ENCODE measurements at places on chromosomes 3 and 15.

DNA sequence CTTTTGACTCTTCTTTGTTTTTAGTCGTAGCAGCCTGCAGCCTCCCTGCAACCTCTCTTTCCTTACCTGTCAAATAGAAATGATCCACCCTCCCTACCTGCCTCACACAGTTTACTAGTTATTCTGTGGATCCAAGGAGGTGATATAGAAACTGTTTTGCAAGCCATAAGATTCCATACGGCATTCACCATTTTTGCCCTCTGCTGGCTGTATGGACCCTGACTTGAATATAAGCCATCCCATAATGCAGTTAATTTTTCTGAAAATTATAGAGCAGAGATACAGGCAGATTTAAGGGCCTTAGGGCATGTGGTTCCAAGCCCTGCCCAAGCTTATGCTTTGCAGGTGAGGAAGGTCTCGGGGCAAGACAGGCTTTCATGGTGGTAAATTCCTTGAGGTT lies 63.8 kb downstream of the CPN2 start:
- no peak overlapping the region for H3K4me3 ChIP-seq
- no peak overlapping the region for H3K27ac ChIP-seq
- no peaks in the 10 kb centered on the region for H3K27me3 ChIP-seq
- H3K4me1 ChIP-seq: peaks cover 14% of the 10 kb centered on the region
- no peaks in the 10 kb centered on the region for H3K36me3 ChIP-seq

- H3K4me3 ChIP-seq: no peak overlapping the region
- DNase-seq: no peak
- no peaks in the 10 kb centered on the region for H3K27me3 ChIP-seq
- peaks cover 9% of the 10 kb centered on the region for H3K4me1 ChIP-seq
Measured at GRCh38 chr15:39585871-39586301, 5.0 kb downstream of the THBS1 start.

GRCh38 chr3:170426240-170426797 lies 7.7 kb downstream of the CLDN11 start:
- H3K4me1 ChIP-seq: peaks cover 2% of the 10 kb centered on the region
- DNase-seq: no peak
- H3K4me3 ChIP-seq: no peak overlapping the region
- H3K27me3 ChIP-seq: no peaks in the 10 kb centered on the region
- no peak overlapping the region for H3K27ac ChIP-seq

DNA sequence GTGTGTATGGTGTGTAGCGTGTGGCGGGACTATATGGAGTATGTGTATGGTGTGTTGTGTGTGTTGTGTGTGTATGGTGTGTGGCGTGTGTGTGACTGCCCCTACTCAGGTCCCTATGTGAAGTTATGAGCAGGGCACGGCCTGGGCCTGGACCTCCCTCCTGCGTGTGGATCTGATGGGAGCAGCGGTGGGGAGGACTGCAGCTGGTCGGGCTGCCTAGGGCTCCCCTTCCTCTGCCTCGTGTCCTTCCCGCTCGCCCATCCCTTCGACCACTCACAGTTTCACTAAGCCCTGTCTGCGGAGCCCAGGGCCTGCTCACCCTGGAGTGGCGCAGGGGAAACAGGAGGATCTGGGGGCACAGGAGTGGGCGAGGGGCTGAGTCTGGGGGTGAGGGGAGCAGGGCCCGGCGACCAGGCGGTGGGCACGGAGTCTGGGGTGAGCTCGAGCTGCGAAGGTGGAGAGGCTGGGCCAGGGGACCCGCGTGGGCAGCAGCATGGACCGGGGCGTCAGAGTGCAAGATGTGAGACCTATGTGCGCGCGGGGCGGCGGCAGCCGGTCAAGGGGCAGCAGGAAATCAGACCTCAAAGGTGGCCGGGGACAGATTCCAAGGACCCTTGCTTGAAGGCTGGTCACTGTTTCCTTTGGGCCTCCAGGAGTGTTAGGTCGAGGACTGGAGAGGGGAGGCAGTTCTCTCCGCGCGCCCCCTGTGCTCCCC lies 26.6 kb downstream of the GABRA5 start:
- H3K27ac ChIP-seq: no peak overlapping the region
- DNase-seq: no peak
- H3K36me3 ChIP-seq: no peaks in the 10 kb centered on the region
- H3K4me1 ChIP-seq: no peaks in the 10 kb centered on the region

GRCh38 chr15:69793431-69793780 lies 304.3 kb downstream of the TLE3 start:
- no peak for DNase-seq
- no peaks in the 10 kb centered on the region for H3K27me3 ChIP-seq
- H3K4me3 ChIP-seq: no peak overlapping the region
- H3K4me1 ChIP-seq: peaks cover 1% of the 10 kb centered on the region

GRCh38 chr3:76222201-76222600 lies 436.9 kb upstream of the ZNF717 start:
- no peaks in the 10 kb centered on the region for H3K36me3 ChIP-seq
- no peaks in the 10 kb centered on the region for H3K27me3 ChIP-seq
- no peaks in the 10 kb centered on the region for H3K4me1 ChIP-seq
- no peak for DNase-seq
- no peak overlapping the region for H3K4me3 ChIP-seq
- no peak overlapping the region for H3K27ac ChIP-seq

DNA sequence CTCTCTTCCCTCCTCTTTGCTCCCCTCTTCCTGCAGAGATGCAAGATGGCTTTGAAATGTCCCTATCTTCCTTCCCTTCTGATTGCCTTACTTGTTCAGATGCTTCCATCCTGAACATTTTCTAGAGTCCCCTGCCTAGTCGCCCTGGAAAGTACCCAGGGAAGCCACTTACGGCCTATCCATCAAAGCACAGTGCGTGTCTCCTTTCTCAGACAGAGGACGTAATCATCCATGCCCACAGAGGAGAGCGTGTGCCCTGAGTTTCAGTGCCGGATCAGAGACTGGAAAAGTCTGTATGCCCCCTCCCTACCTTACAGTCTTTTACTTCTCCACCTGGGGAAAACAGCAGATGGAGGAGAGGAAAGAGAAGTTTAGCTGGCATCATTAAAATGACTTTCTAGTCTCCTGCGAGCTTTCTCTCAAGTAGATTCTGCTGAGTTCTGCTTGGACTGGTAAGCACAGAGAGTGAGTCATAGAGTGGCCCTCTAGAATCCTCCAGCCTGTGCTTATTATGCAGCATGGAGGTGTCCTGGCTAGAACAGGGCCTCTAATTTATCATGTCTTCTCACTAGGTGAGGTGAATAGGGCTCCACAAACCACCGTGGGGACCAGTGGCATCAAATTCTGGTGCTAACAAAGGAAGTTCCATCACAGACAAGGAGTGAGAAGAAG lies 114.6 kb downstream of the SLCO3A1 start:
- no peaks in the 10 kb centered on the region for H3K27me3 ChIP-seq
- H3K4me1 ChIP-seq: no peaks in the 10 kb centered on the region
- no peak overlapping the region for H3K27ac ChIP-seq
- no peak overlapping the region for H3K4me3 ChIP-seq
- DNase-seq: no peak
- H3K36me3 ChIP-seq: no peaks in the 10 kb centered on the region

DNA sequence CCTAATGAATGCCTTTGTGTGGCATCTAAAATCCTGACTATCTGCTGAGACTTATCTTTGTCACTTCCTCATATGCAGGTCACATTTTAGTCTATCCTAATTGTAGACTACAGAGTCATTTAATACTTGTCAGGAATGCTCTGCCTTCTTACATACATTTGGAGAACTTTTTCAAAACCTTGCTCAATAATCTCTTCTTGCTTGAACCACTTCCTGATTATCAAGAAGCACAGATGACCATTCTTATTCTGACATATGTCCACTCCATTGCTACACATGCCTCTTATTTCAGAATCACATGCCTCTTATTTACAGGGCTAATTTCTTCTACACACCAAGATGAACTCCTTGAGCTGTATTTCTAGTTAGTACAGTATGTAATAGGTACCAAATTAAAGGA lies 400.3 kb downstream of the TBC1D5 start:
- DNase-seq: no peak
- H3K27me3 ChIP-seq: no peaks in the 10 kb centered on the region
- H3K4me1 ChIP-seq: no peaks in the 10 kb centered on the region
- H3K27ac ChIP-seq: no peak overlapping the region

GRCh38 chr3:55477306-55478303 lies 9.5 kb downstream of the WNT5A start:
- DNase-seq: no peak
- H3K36me3 ChIP-seq: no peaks in the 10 kb centered on the region
- no peak overlapping the region for H3K4me3 ChIP-seq
- H3K27ac ChIP-seq: no peak overlapping the region

- no peak for DNase-seq
- no peaks in the 10 kb centered on the region for H3K27me3 ChIP-seq
- no peaks in the 10 kb centered on the region for H3K36me3 ChIP-seq
- H3K4me1 ChIP-seq: no peaks in the 10 kb centered on the region
Measured at GRCh38 chr15:87604857-87605446, 651.6 kb downstream of the NTRK3 start.

- no peak overlapping the region for H3K27ac ChIP-seq
- no peak for DNase-seq
- no peaks in the 10 kb centered on the region for H3K27me3 ChIP-seq
Measured at GRCh38 chr3:55611121-55611520, 124.0 kb upstream of the WNT5A start.

DNA sequence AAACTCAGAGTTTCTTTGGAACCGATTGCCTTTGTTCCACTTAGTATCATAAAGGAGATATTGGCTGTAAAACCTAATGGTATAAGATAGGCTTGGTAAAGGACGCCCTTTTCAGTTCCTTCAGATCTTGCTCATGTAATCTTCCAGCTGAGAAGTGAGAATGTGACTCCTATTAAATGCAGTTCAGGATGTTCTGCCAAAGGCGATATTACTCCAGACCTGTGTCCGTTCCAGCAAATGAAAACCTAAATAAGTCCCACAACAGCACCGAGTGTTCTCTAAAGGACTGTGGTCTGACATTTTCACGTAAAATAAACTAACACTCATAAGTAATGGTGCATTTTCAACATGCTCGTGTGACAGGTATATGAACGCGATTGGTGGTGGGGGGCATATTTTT lies 276.2 kb downstream of the FEZF2 start:
- no peak for DNase-seq
- H3K27me3 ChIP-seq: no peaks in the 10 kb centered on the region
- H3K4me1 ChIP-seq: no peaks in the 10 kb centered on the region
- no peak overlapping the region for H3K27ac ChIP-seq

DNA sequence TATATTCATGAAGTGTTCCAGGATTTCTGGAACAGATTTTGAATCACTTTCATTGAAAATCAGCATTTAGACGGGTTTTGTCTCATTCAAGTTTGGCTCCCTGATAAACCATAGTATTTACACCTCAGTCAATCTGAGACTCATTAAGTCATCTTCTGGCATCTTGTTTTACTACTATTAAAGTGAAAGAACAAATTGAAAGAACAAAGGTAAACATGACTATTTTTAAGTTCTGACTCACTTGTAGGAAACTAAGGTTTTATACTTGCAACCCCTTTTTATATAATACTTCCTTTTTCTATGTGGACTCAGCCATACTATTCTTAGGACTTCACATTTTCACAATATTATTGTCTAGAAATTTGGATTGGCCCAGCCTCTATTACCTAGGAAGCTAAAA lies 854.4 kb downstream of the SQOR start:
- no peaks in the 10 kb centered on the region for H3K36me3 ChIP-seq
- no peak overlapping the region for H3K27ac ChIP-seq
- H3K4me3 ChIP-seq: no peak overlapping the region
- H3K4me1 ChIP-seq: no peaks in the 10 kb centered on the region
- H3K27me3 ChIP-seq: no peaks in the 10 kb centered on the region

DNA sequence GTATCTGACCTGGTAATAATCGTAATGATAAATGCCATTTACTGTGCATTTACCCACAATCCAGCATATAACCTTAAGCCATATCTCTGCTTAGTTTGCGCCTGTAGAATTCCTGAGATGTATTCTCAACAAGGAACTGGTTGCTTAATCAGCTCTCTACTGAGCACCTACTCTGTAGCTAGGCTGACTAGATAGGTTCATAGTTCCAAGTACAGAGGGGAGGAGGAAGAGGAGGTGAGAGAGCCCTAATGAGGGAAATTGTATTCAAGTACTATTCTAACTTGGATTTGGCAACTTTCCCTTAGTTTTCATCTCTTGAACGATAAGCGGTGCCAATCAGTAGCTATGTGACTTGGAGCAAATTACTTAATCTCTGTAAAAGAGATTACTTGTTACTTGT lies 5.6 kb upstream of the AKAP13 start:
- H3K27ac ChIP-seq: no peak overlapping the region
- DNase-seq: no peak
- no peaks in the 10 kb centered on the region for H3K4me1 ChIP-seq
- H3K4me3 ChIP-seq: no peak overlapping the region
- peaks cover 1% of the 10 kb centered on the region for H3K27me3 ChIP-seq

DNA sequence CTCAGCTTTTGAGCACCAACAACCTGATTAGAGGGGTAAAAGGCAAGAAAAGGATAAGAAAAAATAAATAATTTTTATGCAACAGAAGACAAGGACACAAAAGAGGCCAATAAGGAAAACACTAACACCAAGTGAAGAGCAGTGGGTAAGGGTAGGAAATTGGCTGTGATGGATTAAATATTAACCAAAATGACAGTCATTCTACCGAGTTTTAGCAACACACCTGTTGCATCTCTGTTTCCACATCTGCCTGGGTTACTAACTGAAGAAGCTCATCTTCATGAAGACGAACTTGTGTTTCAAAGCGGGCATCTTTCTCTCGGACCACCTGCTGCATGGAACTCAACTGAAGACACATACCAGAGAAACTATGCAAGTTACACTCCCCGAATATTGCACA lies 30.1 kb downstream of the GOLGB1 start:
- no peak overlapping the region for H3K4me3 ChIP-seq
- no peaks in the 10 kb centered on the region for H3K4me1 ChIP-seq
- no peaks in the 10 kb centered on the region for H3K36me3 ChIP-seq
- no peaks in the 10 kb centered on the region for H3K27me3 ChIP-seq
- no peak overlapping the region for H3K27ac ChIP-seq
- no peak for DNase-seq

DNA sequence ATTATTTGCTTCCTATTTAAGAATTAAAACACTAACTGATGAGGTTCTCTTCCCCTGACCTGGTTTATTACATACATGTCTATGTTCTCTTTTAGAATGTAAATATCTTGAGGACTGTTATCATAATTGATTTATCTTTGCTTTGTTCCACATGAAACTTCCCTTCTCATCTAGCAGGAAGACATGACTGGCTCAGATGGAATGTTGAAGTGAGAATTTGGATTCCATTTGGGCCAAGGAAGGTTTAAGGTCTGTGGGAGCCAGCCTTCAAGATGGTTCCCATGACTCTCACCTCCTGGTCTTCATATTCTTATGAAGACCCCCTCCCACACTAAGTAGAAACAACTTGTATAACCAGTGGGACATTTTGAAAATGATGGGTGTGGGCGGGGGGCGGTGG lies 222.2 kb upstream of the GADL1 start:
- no peak overlapping the region for H3K4me3 ChIP-seq
- no peak for DNase-seq
- H3K27ac ChIP-seq: no peak overlapping the region
- H3K4me1 ChIP-seq: no peaks in the 10 kb centered on the region

- H3K4me3 ChIP-seq: no peak overlapping the region
- no peak overlapping the region for H3K27ac ChIP-seq
- no peaks in the 10 kb centered on the region for H3K4me1 ChIP-seq
- H3K36me3 ChIP-seq: no peaks in the 10 kb centered on the region
Measured at GRCh38 chr3:134630506-134630905, 20.3 kb downstream of the KY start.

GRCh38 chr3:115321400-115321805 lies 174.3 kb upstream of the ZBTB20 start:
- no peaks in the 10 kb centered on the region for H3K36me3 ChIP-seq
- H3K27me3 ChIP-seq: no peaks in the 10 kb centered on the region
- H3K4me1 ChIP-seq: no peaks in the 10 kb centered on the region
- no peak overlapping the region for H3K4me3 ChIP-seq
- no peak overlapping the region for H3K27ac ChIP-seq
